ENCODE measurements at places on chromosomes 2 and 18.
A peak's percentile ranks its signal among the peaks of the same experiment; 100 is the strongest.

GRCh38 chr2:203201426-203201825, 37.4 kb upstream of the CYP20A1 start:
- H3K27ac ChIP-seq: no peak overlapping the region
- no peaks in the 10 kb centered on the region for H3K27me3 ChIP-seq
- H3K4me3 ChIP-seq: no peak overlapping the region
- H3K4me1 ChIP-seq: no peaks in the 10 kb centered on the region

GRCh38 chr18:42305869-42306593, 351.0 kb downstream of the PIK3C3 start:
- peaks cover 5% of the 10 kb centered on the region for H3K27me3 ChIP-seq
- H3K4me1 ChIP-seq: no peaks in the 10 kb centered on the region
- no peaks in the 10 kb centered on the region for H3K36me3 ChIP-seq
- H3K4me3 ChIP-seq: no peak overlapping the region

GRCh38 chr2:177164131-177164530, 48.5 kb upstream of the HNRNPA3 start:
- no peak for DNase-seq
- H3K27ac ChIP-seq: no peak overlapping the region
- H3K27me3 ChIP-seq: peaks cover 3% of the 10 kb centered on the region
- peaks cover 18% of the 10 kb centered on the region for H3K4me1 ChIP-seq
- H3K4me3 ChIP-seq: no peak overlapping the region

DNA sequence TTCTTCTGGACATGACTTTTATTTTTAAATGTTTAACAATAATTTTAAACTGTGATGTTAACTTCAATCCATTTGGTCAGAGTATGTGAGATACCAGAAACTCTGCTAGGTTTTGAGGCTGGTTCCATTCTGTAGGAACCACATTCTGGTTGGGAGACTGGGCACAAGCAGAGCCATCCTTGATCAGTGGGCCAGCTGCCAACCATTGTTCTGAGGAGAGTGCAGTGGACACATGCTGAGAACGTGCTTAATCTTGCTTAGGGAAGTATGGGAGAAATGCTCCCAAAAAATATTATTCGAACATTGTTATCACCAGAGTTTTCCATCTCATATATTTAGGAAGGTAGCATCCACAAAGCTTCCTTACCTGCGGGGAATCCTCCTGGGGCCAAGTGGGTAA, 155.8 kb downstream of the RTN4 start:
- H3K27ac ChIP-seq: no peak overlapping the region
- H3K36me3 ChIP-seq: no peaks in the 10 kb centered on the region
- H3K27me3 ChIP-seq: no peaks in the 10 kb centered on the region

GRCh38 chr2:136809998-136810397, 44.7 kb downstream of the THSD7B start:
- H3K4me3 ChIP-seq: no peak overlapping the region
- no peak for DNase-seq
- H3K36me3 ChIP-seq: no peaks in the 10 kb centered on the region
- no peaks in the 10 kb centered on the region for H3K4me1 ChIP-seq
- peaks cover 3% of the 10 kb centered on the region for H3K27me3 ChIP-seq
- H3K27ac ChIP-seq: no peak overlapping the region

DNA sequence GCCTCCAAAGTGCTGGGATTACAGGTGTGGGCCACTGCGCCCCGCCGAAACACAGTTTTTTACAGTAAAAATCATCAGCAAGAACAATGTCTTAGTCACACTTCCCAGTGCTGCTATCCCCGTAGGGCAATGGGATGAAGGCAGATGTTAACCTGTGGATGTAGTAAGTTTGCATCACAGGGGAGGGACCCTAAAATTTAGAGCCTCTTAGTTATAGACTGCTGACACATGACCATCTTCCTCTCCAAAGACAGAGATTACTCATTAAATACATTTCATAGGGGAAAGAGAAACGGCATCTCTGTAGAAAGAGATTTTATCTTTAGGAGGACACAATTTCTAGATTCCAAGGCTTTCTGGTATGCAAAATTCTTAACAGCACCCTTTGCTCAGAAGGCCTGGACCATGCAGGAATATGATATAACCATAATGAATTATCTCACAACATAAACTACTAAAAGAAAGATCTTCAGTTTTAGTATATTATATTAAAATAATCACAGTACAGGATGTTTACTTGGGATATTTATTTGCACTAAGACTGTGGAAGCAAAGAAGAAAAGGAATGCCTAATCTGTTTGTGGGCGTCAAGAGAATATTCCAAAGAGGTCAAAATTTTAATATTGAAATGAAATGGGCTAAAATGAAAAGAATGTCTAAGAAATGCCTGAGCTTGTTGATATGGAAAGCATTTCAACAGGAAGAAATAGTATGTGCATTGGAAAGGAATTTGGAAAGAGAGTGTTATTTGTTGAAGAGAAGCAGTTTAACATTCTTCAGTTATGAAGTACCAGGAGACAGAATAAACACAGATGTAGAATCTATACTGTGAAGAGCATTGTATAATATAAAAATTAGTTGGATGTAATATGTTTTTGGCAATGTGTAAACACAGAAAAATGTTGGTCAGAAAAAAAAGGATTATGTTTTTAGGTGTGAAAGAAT, 1228.3 kb upstream of the CHAC2 start:
- no peaks in the 10 kb centered on the region for H3K36me3 ChIP-seq
- no peak overlapping the region for H3K27ac ChIP-seq
- DNase-seq: no peak
- H3K27me3 ChIP-seq: no peaks in the 10 kb centered on the region
- no peaks in the 10 kb centered on the region for H3K4me1 ChIP-seq
- H3K4me3 ChIP-seq: no peak overlapping the region

- H3K27me3 ChIP-seq: peaks cover 41% of the 10 kb centered on the region
- H3K4me3 ChIP-seq: peak overlapping the region; percentile 50
- no peak overlapping the region for H3K27ac ChIP-seq
- H3K36me3 ChIP-seq: peaks cover 5% of the 10 kb centered on the region
Measured at GRCh38 chr2:176157499-176158185, 535 bp downstream of the HOXD3 start.

GRCh38 chr2:67259556-67260342, 137.4 kb upstream of the ETAA1 start:
- no peak for DNase-seq
- H3K4me1 ChIP-seq: no peaks in the 10 kb centered on the region
- H3K4me3 ChIP-seq: no peak overlapping the region
- no peaks in the 10 kb centered on the region for H3K36me3 ChIP-seq
- peaks cover 2% of the 10 kb centered on the region for H3K27me3 ChIP-seq

DNA sequence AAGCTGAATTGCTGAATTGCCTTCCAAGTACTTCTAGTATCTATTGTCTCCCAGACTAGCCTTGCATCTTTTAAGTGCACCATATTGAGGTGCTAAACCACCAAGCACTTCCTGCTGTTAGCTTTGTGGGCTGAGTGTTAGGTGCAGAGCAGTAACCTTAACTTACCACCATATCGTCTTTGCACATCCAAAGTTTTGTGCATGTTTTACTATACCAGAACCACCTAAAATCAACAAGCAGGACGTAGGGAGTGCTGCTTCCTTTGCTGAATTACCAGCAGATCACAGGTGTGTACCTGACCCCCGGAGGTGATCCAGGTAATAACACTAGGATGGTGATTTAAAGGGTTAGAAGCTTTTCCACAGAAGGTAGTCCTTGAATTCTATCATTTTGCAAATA, 359.9 kb upstream of the HNRNPA3 start:
- peaks cover 16% of the 10 kb centered on the region for H3K4me1 ChIP-seq
- peak; percentile 49 for DNase-seq
- H3K36me3 ChIP-seq: no peaks in the 10 kb centered on the region
- H3K27ac ChIP-seq: peak overlapping the region; percentile 39

DNA sequence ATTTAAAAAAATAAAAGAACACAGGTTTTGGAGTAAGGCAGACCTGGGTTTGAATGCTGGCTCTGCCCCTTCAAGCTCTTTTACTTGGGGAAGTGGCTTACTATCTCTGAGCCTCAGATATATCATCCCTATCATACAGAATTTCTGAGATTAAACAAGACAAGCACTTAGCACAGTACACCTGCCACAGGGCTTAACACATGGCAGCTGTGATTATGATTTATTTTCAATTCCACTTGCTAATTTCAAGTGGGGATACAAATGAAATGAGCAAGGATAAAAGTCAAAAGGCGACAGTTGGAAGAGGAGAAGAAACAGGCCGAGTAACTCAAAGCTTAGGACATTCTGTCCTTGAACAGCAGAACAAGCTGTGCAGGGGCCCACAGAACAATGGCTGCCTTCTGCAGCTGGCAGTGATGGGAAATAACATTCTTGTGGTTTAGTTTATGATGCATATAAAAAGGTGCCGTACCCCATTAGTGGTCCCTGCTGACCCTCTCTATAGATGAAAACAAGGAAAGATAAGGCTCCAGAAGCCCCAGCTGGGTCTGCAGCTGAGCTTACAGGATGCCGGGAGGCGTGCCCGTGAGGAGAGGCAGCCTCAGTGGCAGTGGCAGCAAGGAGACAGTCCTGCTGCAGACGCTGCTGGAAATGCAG, 45.3 kb downstream of the KIF3C start:
- H3K4me1 ChIP-seq: peaks cover 3% of the 10 kb centered on the region
- no peak overlapping the region for H3K4me3 ChIP-seq
- no peak for DNase-seq
- H3K27me3 ChIP-seq: no peaks in the 10 kb centered on the region

DNA sequence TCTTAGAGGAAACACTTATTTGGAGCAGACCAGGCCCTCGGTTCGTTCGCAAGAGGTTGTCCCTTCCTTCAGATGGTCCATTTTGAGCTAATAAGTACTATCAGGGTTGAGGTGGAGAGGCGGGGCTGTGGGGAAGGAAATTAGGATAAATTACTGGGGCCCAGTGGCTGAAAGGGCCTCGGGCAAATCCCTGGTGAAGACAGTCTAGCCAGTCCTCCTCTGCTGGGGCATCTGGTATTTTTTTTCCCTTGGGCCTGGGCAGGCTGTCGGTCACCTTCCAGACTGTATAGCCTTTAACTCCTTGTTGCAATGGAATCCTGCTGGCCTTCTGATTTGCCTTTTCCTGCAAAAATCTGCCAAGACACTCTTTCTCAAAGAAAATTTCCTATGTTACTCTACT, 1.7 kb upstream of the MYO3B start:
- no peaks in the 10 kb centered on the region for H3K4me1 ChIP-seq
- no peak overlapping the region for H3K27ac ChIP-seq

DNA sequence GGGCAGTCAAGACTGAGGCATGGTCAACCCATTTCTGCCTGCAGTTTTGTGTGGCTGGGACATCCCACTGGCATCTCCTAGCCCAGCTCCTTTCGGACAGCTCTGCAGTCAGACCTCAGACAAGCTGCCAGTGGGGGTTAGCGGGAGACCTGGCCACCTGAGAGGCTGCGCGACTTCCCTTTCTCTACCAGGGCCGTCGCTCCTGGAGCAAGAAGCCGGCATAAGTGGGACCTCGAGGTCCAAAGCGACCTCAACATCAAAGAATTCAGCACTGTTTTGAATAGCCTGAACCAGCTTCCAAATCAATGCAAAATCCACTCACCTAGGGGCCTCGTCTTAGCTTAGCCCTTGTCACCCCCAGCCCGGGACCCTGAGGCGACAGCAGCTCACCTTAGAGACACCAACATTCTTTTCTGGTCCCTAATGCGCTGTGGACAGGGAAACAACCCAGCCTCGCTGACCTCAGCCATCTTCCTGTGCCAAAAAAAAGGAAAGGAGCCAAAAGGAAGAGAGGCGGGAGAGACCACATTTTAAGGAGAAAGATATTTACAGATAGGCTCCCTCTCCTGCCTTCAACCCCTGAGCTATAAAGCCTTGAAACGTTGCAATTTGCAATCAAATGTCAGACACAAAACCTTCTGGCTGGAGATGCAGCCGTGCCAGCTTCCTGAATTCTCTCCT, 81.2 kb downstream of the GFPT1 start:
- no peaks in the 10 kb centered on the region for H3K36me3 ChIP-seq
- H3K4me1 ChIP-seq: peaks cover 17% of the 10 kb centered on the region
- no peak for DNase-seq
- peak overlapping the region; percentile 89 for H3K4me3 ChIP-seq
- H3K27ac ChIP-seq: no peak overlapping the region

- H3K4me3 ChIP-seq: no peak overlapping the region
- DNase-seq: no peak
- no peak overlapping the region for H3K27ac ChIP-seq
- peaks cover 9% of the 10 kb centered on the region for H3K27me3 ChIP-seq
Measured at GRCh38 chr2:119478188-119478977, 45.9 kb downstream of the SCTR start.

DNA sequence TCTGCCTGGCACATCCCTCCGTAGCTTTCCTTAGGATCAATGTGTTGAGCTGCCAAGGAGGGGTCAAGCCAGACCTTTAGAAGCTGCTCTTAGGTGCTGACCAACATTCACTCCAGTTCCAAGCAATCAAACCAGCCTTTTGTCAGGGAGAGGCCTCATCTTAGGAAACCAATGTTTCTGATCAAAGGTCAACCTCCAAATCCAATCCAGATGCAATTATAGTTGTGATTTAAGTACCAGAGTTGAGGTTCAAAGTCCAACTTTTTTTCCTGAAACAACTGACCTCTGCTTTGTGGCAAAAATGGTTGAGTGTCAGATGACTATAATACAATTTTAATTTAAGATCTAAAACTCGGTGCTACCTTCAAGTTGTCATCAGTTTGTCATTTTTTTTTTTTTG, 303.4 kb downstream of the ALK start:
- H3K36me3 ChIP-seq: no peaks in the 10 kb centered on the region
- peaks cover 27% of the 10 kb centered on the region for H3K27me3 ChIP-seq

DNA sequence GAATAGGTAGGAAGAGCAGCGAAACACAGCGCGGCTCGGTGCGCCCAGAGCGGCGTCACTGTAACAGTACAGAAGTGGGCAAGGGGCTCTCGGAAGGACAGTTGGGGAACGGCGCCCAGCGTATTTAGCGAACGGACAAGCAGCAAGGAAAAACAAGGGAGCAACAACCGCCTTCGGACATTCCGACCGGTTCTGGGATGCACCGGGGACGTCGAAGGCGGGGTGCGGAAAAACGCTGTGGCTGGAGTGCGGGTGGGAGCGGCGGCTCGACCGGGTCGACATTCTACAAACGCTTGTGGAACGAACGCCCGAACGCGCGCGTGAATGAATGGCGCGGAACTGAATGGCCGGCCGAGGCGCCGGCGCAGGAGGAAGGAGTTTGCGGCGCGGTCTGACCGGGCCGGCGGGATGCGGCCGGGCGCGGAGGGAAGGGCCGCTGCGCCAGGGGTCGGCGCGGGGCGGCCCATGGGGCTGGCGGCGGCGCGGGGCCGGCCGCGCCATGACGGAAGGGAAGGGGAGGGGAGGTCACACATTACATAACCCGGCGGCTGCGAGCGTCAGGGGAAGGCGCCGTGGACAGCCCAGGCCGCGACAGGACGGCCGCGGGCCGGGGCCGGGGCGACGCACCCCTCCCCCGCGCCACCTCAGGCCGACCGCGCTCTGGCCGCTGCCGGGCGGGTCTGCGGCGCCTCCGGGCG, 605 bp downstream of the REV1 start:
- H3K27ac ChIP-seq: peak overlapping the region; percentile 98
- H3K4me3 ChIP-seq: peak overlapping the region; percentile 99
- peaks cover 48% of the 10 kb centered on the region for H3K4me1 ChIP-seq
- no peaks in the 10 kb centered on the region for H3K36me3 ChIP-seq

GRCh38 chr2:41180387-41180786, 728.5 kb upstream of the SLC8A1 start:
- no peak overlapping the region for H3K4me3 ChIP-seq
- no peaks in the 10 kb centered on the region for H3K27me3 ChIP-seq
- H3K36me3 ChIP-seq: no peaks in the 10 kb centered on the region
- no peaks in the 10 kb centered on the region for H3K4me1 ChIP-seq
